ENCODE measurements at places on chromosomes 5 and 9.
A peak's percentile ranks its signal among the peaks of the same experiment; 100 is the strongest.

GRCh38 chr5:20694121-20694520, 706.1 kb upstream of the CDH18 start:
- DNase-seq: no peak

DNA sequence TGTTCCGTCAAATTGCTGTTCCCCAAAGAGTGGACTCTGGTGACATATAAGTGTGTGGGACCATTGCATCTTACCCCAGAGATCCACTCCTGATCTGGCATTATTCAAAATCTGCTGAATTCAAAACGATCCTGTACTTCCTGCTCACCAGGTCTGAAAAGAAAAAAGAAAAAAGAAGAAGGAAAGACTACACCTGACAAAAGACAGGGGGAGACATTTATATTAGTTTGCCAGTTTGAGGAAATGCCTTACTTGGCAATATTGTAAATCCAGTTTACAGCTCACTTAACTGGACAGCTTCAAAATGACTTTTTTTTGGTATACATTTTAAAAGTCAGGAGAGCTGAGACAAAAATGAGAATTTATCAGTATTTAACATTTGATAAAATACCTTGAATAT, 15.0 kb upstream of the GRHPR start:
- DNase-seq: no peak

- DNase-seq: no peak
These were observed 243.0 kb downstream of the TMEM167A start for GRCh38 chr5:82834151-82834550.

GRCh38 chr9:123761905-123762605, 167.9 kb downstream of the DENND1A start:
- DNase-seq: no peak

GRCh38 chr5:87081511-87082372, 185.9 kb upstream of the RASA1 start:
- peak; percentile 18 for DNase-seq

DNA sequence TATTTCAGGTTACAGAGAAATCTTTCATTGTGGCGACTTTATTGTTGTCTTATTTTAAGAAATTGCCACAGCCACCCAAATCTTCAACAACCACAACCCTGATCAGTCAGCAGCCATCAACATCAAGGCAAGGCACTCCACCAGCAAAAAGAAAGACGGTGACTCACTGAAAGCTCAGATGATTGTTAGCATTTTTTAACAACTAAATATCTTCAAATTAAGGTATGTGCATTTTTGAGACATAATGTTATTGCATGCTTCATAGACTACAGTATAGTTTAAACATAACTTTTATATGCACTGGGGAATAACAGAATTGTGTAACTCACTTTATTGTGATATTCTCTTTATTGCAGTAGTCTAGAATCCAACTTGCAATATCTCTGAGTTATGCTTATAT, 263.4 kb downstream of the TMEM232 start:
- DNase-seq: no peak

DNA sequence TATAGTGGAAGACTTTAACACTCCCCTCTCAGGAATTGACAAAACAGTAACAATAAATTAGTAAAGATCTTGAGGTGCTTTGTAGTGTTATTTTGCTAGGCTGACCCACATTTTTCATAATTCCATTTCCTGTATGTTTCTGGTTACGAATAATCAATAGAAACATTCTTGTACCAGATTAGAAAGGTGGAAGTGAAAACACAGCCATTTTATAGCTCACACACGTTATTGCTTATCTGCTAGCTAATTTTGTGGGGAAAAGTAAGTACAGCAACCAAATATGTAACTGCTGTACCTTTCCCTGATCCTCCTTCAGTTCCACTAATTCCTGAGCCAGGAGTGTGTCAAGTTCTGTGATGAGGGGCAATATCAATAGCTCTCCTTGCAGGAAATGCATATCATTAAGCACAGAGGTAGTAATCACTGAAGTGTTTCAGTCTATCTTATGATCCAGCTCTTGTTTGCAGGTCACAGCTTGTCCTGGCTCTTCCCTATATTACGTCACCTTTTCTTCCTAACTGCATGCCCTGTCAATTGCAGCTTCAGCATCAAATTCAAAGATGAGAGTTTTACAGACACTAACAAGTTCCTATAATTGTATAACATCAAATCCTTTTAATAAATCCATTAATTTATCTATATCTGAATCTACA, 59.4 kb downstream of the MINAR2 start:
- no peak for DNase-seq

GRCh38 chr5:173053041-173053440, 3.1 kb upstream of the CREBRF start:
- DNase-seq: no peak

- DNase-seq: peak; percentile 3
These were observed 720 bp downstream of the NUDT12 start for GRCh38 chr5:103561685-103562452.

GRCh38 chr9:125538092-125538473, 168.9 kb downstream of the MAPKAP1 start:
- DNase-seq: no peak

- DNase-seq: no peak
These were observed 2.1 kb downstream of the PPIP5K2 start for GRCh38 chr5:103122242-103122641.

DNA sequence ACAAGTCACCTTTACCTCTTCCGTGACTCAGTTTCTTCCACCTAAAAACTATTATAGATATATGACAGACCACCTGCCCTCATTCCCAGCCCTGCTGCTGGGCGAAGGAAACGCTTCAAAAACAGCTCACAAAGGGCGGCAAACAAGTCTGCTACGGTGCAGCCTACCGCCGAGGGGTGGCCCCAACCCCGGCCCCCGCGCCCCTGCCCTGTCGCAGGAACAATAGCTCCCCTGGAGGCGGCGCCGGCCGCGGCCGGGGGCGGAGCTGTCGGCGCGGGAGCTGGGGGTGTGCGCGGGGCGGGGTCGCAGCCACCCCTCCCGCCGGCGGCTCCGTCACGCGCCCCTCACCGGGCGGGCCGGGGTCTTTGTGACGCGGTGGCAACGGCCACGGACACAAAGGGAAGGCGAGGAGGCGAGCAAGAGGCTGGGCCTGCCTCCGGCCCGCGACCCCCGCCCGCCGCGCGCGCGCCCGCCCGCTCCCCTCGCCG, at the start of gene TMEFF1:
Gene TMEFF1, plus strand, starts transcription at position 362 of the 488 bp plus-strand sequence. CDS start 396 bp downstream, outside the sequence.
- peak; percentile 84 for DNase-seq

GRCh38 chr9:15735083-15735857, 182.4 kb downstream of the CCDC171 start:
- no peak for DNase-seq

DNA sequence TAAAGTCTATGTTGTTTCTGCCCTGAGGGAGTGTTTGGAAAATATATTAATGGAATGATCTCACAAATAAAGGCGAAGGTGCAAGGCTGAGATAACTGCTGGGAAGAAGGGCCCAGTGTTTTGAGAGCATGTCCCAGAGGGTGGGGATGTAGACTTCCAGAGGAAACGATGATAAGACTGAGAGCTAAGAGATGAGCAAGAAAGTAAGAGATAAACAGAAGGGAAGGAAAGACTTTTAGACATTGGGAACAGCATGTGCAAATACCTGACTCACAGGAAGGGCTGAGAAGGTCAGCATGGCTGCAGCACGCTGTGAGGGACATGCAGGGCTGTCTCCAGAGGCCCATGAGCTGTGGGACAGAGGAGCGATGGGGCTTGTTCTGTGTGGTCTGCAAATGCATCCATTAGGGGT, 19.9 kb upstream of the ADRB2 start:
- DNase-seq: no peak

DNA sequence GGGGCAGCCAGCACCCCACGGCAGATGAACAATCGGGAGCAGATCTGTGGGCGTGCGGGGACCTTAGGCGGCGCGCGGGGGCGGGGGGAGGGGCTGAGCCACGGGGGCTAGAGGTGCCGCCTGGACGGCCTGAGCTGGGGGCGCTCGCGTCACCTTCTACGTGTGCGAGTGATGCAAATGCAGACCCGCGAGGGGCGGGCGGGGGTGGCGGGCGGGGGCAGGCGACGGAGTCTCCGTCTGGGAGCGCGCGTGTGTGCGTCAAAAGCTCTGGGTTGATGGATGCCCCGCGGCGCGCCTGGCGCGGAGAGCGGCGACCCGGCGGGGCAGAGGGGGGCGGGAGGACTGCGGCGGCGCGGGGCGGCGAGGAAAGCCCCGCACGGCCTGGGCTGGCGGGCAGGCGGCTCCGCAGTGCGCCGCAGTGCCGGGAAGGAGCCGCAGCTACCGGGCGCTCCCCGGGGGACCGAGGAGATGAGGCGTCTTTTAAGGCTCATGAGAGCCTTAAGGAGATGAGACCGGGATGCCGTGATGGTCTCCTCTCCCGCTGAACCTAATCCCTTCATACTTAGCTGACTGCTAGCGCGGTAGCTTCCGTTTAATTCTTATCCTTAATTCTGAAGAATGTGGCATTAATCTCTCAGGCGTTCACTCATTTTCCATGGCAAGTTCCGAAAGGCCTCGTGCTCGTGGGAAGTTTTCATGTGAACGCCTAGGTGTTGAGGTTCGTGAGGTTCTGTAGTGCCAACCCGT, 1.5 kb downstream of the SV2C start:
- no peak for DNase-seq

GRCh38 chr9:109710830-109711229, 69.2 kb upstream of the PALM2AKAP2 start:
- no peak for DNase-seq

GRCh38 chr9:95764533-95765319, 110.8 kb upstream of the ERCC6L2 start:
- no peak for DNase-seq

GRCh38 chr5:6633469-6634245, 417 bp downstream of the SRD5A1 start:
- DNase-seq: no peak

GRCh38 chr5:14305045-14305444, 161.9 kb downstream of the TRIO start:
- no peak for DNase-seq

- DNase-seq: no peak
These were observed 55.5 kb downstream of the PRRC1 start for GRCh38 chr5:127572930-127573329.

DNA sequence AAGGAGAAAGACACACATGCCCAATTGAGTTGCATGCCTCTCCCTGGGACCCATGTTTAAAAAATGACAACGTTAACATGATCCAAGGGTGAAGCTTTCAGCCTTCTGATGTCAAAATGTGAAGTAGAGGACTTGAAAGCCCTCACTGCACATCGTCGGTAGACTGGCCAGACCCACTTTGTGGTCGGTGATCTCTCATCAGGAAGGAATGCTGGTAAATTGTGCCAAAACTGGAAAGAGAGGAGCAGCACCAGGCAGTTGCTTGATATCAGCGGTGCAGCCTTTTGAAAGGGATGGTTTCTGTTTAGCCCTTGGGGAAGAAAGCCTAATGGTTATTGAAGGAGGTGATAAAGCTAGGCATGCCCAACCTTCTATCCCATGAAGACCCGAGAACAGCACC, 125.3 kb upstream of the MARCHF11 start:
- no peak for DNase-seq

DNA sequence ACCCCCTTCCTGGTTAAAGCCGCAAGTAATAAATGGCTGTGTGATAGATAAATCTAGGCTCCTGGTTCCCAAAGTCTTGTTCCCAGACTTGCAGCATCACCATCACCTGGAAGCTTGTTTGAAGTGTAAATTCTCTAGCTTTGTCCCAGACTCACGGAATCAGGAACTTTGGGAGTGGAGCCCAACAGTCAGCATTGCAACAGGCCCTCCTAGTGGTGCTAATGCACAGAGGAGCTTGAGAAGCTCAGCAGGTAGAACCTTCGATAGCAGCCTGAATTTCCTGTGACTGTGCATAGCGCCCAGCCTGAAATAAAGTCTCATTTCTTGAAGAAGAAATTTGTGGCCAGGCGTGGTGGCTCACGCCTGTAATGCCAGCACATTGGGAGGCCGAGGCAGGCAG, 30.3 kb upstream of the MELK start:
- DNase-seq: no peak

- DNase-seq: no peak
These were observed 419.9 kb downstream of the MAN2A1 start for GRCh38 chr5:110109667-110110066.

GRCh38 chr5:168013546-168013945, 277.9 kb upstream of the WWC1 start:
- no peak for DNase-seq

DNA sequence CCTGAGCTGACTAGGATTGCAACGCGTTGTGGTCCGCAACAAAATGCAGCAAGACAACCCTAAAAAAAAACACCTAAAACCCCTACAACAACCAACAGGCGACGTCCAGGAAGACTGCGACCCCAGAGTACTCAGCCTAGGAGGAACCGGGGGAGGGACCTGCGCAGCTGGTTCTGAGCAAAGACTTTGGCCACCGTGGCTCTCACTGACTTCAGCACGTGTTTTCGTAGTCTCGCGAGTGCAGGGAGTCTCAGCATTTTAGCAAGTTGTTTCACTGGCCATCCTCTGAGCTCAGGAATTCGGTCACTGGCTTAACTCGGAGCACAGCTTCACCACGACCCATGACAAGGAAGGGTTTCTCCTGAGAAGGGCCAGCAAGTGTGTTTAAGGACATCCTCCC, 8.6 kb upstream of the ZDHHC11 start:
- DNase-seq: no peak

DNA sequence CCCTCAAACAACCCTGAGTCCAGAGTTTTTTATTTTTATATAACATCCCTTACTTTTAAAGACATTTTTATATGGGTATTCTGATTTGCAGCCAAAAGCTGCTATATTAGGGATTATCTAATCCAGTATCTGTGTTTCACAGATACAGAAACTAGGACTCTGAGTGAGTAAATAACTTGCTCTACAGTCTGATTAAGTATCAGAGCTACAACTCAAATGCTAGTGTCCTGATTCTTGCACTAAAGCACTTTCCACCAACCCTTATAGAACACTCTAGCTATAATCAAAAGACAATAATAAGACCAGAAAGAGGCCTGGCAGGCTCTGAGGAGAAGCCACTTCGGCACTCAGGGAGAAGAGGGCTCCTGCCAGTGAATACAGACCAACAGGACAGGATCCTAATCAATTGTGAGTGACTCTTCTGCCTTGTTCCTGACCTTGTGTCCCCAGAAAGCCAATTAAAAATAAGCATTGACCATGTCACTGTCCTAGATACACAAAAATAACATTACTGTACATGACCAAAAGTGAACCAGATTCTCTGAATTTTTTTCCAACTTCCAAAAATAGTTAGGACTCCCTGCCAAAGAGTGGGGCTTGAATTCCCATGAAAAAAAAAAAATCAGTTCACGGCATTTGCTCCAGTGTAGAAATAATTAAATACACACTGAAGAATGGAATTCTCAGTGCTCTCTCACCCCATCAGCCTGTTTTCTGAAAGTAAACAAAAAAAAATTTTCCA, 63.6 kb upstream of the MAP3K1 start:
- no peak for DNase-seq

GRCh38 chr9:33708441-33708840, 86.9 kb upstream of the PRSS3 start:
- DNase-seq: no peak

Measured in putamen (tissue), 1 donor.